Jurkat, Clone E6-1 (cell line): ENCODE measurements at places on chromosomes 12 and 14.

DNA sequence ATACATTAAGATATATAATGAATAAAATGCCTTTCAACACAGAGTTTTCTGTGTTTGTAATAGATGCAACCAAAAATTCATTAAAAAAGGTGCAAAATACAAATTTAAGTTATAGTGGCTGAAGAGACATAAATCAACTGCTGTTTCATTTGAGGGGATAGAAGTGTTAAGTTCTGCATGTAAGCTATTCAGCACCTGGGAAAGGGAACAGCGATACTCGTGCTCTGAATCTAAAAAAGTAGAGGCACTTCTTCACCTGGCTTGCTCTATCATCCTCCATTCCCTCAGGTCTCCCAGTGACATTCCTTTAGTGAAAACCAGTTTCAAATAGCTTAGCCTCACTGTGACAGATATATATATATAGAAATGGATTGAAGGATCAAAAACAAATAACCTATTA is 222.6 kb downstream of the ACSS3 start:
- no peak for DNase-seq

DNA sequence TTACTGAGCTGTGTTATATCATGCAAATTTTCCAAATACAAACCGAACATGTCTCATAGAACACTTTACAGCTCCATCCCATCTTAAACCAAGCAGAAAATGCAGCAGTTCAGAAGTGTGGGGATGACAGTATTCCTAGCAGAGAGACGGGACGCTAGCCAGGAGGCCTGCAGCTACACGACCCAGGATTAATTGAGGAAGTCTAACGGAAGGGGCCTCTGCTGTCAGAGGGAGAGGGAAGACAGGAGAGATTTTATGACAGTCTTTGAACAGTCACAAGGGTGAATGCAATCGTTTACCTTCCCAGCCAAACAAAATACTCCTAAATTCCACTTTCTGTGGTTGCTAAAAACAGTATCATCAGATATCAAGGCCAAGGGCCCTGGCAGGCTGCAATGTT is 261.9 kb downstream of the TMEM132D start:
- DNase-seq = no peak

DNA sequence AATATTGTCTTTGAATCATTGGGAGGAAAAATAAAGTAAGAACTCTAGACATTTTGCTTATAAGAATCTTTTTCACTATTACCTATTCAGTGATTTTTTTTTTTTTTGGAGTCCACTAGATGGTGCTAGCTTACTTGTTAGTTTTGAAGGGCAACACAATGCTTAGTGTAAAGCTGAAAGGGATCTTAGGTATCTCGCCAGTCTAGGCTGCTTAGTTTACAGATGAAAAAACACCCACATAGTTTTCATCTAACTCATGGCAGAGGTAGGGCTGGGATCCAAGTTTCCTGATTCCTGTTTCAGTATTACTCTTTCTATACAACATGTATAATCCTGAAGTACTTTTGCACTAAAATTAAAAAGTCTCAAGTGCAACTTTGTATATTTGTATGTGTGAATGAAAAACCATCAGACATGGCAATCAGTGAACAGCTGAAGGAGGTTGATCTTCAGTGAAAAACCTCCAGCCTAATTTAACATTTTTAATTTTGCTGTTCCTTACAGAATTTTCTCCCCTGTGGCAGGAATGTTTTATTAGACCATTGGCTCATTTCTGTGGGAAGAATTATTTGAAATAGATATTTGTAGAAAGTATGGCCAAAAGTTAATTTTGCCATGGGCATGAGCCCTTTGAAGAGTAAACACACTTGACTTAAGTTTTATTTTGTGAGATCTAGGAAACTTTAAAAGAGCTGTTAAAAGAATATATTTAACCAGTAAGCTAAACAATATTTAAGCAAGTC is 40.7 kb downstream of the LRRIQ1 start:
- DNase-seq = peak; percentile 27

GRCh38 chr12:78392918-78393317 is 471.7 kb upstream of the SYT1 start:
- no peak for DNase-seq

DNA sequence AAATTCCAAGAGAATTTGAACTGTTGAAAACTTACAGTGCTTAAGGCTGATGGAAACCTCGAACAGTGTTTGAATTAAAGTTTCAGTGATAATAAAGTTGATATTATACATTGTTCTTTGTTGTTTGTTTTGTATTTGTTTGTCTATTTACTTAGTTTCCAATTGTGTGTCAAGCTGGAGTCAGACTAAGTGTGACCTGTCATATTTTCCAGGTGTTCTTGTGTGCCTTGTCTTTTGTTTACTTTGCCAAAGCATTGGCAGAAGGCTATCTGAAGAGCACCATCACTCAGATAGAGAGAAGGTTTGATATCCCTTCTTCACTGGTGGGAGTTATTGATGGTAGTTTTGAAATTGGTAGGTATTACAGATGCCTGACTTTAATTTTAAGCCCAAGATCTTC is 6.0 kb downstream of the SLCO1C1 start:
- DNase-seq = no peak

GRCh38 chr12:77435446-77436091 is 370.2 kb upstream of the E2F7 start:
- DNase-seq = no peak

DNA sequence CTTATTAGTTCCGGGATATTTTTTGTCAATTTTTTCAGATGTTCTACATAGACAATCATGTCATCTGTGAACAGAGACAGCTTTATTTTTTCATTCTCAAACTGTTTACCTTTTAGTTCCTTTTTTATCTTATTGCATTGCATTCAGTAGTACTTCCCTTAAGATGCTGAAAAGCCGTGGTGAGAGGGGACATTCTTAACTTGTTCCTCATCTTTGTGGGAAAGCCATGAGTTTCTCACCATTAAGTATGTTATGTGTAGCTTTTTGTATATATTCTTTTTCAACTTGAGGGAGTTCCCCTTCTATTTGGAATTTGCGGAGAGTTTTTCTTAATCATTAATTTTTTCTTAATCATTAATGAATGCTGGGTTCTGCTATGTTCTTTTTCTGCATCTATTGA is 1727.1 kb upstream of the SEL1L start:
- DNase-seq = no peak

- DNase-seq = no peak
Measured at GRCh38 chr12:57519796-57520052, 590 bp downstream of the DDIT3 start.

GRCh38 chr12:127745469-127746212 is 521.3 kb upstream of the TMEM132C start:
- no peak for DNase-seq

DNA sequence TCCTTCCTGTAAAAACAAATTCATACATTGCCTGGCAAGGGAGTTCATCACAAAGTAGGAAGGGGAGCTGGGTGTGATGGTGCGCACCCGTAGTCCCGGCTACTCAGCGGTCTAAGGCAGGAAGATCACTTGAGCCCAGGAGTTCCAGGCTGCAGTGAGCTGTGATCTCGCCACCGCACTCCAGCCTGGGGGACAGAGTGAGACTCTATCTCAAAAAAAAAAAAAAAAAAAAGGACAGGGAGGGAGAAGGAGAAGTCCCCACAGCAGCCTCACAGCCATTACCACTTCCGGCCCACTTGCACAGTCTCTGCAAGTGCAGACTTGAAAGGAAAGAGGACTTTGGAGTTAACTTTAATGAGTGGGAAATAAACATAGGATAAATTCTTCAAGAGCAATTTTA is 121.0 kb downstream of the FBXL14 start:
- DNase-seq = peak; percentile 66

DNA sequence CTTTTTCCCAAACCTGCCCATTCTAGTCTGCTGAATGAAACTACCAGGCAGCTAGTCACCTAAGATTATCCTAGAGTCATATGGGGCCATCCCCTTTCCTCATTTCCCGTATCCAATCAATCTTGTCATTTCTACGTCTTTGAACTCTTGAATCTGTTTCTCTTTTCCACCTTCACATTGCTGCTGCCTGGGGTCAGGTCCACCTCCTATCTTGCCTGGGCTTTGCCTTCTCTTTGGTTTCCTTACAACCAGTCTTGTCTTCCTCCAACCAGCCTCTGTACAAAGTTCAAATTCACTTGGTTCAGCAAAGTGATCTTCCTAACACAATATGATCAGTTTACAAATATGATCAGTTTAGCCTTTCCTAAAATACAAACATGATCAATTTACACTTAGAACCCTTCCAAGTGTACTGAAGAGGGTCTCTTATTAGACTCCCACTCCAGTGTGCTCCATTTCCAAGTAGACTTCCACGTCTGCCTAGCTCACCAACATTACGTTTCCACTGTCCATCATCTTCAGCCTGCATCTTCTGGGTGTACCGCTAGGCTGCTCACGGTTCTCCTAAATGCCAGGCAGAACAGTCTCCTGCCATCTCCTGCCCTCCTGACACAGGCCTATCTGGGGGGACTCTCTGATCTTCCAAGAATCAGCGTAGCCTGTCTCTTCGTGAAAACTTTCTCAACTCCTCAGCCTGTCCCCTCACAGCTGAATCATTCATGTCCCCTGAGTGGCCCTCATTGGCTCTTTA is 4.1 kb upstream of the ACVR1B start:
- DNase-seq = no peak

DNA sequence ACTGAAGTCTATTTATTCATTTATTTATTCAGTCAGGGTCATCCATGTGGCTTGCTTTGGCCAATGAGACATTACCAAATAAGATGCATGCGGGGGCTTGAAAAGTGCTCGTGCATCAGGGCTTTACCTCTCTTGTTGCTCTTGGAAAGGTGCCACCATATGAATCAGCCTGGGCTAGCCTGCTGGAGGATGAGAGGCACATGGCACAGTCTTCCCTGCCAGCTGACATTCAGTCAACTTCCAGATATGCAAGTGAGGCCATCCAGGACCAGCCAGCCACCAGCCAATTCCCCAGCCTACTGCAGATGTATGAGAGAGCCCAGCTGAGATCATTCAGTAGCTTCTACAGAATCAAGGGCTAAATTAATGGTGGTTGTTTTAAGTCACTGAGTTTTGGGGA is 105.2 kb upstream of the RPH3A start:
- no peak for DNase-seq

- DNase-seq = no peak
Measured at GRCh38 chr14:64944041-64944440, 1.5 kb upstream of the GPX2 start.

DNA sequence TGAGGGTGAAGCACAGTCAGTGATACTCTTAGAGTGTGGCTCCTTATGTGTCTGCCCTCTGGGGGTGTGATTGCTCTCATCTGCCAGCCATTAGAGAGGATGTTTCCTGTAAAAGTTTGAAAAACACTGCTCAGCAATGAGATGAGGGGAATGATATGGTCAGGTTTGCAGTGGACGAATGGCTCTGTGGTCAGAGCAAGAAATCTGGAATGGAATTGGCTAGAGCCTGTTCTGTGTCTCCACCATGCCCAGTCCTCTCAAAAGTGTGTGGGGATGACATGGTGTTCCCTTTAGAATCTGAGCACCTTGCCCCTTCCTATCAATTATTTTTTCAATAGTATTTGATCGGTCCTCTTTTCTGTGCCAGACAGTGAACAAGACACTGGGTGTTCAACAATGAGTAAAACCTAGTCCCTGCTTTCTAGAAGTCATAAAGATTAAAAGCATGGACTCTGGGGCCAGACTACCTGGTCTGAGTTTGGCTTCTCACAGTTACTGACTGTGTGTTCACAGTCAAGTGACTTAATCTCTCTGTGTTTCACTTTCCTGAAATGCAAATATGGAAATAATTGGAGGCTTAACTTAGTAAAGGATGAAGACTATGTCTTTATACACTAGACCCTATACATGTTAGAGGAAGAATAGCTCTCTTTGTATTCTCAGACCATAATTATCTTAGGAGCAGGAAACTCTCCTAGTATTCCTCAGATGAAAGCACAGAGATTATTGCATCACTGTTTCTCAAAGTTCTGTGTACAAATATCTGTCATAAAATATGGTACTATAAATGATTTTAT is 1.6 kb downstream of the ACSS3 start:
- no peak for DNase-seq

DNA sequence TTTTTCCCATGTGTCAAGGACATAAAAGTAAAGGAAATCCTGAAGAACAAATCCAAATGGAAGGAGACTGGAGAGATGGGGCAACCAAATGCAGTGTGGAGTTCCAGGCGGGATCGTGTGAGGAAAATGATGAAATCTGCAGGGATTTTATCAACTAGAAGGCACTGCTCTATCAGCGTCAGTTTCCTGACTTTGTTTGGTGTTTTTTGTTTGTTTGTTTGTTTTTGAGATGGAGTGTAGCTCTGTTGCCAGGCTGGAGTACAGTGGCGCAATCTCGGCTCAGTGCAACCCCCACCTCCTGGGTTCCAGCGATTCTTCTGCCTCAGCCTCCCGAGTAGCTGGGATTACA is 43.3 kb upstream of the GPR132 start:
- no peak for DNase-seq

DNA sequence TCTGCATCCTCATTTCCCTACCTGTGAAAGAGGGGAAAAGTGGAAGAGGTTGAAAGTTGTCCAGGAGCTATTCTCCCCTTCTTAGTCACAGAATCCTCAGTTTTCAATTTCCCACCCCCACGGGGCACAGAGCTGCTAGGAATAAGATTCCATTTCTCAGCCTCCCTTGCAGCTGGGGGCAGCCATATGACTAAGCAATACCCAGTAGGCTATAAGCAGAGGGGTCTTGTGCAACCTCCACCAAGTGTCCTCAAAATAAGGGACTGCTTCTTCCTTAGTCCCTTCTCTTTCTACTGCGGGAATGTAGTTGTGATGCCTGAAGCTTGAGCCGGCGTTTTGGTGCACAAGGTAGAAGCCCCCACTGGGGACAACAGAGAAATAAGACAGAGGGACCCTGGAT is 40.9 kb downstream of the VWF start:
- DNase-seq = no peak

GRCh38 chr12:10226086-10226485 is 13.4 kb downstream of the GABARAPL1 start:
- no peak for DNase-seq

GRCh38 chr12:89575374-89575773 is 49.5 kb upstream of the POC1B start:
- DNase-seq = no peak

DNA sequence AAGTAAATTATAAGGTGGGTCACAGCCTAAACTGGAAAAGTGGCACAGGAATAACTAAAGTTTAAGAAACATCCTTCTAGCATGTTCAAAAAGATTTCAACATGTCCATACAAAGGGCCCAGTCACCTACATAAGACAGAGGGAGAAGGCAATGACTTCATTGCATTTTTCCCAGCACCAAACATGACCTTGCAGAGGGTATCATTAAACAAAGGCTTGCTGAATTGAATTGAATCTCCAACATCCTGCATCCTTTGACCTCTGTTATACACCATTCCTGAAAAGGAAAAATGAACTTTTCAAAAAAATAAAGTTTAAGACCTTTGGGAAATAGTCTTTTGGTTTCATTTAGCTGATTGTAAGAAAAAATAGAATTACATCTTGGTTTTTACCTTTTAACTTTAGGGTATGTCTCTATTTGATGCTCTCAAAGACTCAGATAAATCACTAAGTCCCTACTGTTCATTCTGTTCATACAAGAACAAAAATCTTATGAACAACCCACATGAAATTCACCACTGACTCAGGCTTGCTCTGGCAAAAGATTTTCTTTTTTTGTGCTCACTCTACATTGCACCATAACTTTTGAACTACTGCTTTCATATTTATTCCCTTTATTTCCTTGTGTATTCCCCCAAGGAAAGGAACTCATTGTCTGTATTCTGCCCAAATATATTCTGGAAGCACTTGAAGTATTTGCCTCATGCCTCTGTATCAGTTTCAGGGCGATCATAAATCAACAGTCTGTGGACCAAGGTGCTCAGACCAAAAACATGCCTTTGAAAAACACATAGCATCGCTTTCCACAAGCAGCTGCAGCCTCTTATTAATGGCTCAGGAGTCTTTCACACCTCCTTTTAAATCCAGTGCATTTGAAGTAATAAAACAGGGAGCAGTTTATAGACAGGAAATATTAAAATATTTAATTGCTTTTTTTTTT is 121.7 kb downstream of the DUSP6 start:
- DNase-seq = no peak

GRCh38 chr12:110668480-110669192 is 20.3 kb downstream of the HVCN1 start:
- DNase-seq = no peak
